Left lung (tissue), 14 donors: ENCODE measurements at places on chromosomes 5 and 9.

- DNase-seq, result no peak
Measured at GRCh38 chr5:172313915-172314314, 30.4 kb upstream of the UBTD2 start.

DNA sequence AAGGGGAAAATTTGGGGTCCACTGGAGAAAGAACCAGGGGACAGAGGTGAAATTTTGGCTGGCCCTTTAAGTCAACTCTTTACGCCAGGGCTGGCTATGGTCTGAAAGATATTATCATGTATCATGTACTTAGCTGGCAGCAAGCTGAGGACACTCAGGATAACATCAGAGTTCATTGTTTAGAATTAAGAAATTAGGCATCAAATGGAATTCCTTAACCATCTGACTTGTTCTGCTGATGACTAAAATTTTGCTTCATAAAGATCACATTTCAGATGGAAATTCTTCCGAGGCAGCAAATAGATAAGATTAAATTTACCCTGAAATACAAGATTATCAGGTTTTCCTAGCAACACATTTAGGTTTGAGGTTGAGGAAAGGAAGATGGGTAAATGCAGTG is 269.4 kb upstream of the KLF9 start:
- no peak for DNase-seq

GRCh38 chr9:106622164-106622487 is 240.8 kb upstream of the ZNF462 start:
- DNase-seq, result peak; percentile 52

- no peak for DNase-seq
Measured at GRCh38 chr5:112720576-112720975, 17.1 kb upstream of the APC start.

GRCh38 chr5:168660691-168661090 is 81.5 kb upstream of the PANK3 start:
- no peak for DNase-seq

- no peak for DNase-seq
Measured at GRCh38 chr5:88672644-88673252, 210.2 kb downstream of the MEF2C start.

DNA sequence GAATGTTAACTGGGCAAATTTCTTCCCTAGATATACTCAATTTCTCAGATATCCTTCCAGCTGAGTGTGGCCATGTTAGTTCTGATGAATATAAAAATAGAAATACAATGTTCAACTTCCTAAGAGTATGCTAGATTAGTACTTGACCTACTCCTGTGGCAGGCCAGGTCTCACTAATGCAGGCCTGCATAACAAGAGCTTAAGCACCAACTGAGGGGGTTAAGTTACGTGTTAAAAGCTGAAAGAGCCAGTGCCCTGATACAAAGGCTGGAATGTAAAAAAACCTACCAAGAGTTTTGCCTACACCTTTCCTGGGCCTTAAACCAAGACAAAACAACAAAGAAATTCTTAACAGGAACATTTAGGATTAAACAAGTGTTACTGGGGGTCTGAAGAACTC is 102.8 kb downstream of the MRPS30 start:
- DNase-seq, result no peak

DNA sequence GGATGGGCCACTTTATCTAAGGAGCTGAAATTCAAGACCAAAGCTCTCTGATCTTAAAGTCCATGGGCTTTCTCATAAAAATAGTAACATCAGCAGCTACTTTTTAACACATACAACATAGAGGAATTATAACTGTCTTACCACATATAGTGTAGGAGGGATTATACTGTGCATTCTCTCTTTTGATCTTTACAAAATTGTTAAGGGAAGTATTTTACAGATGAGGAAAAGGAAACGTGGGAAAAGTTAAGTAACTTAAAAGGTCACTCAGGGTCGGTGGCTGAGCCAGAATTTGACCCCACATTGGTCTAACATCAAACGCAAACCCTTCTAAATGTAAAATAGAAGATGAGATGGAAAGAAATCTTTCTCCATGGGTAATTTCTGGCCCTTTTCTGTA is 38.4 kb downstream of the ZNF608 start:
- DNase-seq, result no peak

DNA sequence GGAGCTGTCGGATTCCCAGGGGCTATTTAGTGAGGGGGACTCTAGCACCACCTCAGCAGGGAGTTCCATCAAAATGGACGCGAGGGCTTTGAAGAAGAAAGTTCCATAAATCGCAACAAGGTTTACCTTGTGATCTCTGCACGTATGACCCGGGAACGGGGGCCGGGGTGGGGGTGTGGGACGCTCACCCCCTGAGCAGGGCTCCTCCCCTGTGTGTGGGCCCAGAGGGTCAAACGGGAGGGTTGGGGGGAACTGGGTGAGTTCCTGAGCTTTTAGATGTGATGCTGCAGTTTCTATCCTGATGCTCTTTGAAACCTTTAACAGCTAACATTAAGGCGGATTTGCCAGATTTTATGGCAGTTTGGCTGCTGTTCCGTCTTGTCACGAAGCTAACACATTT is 18.9 kb upstream of the LRRC14B start:
- no peak for DNase-seq

GRCh38 chr5:65022932-65023331 is 254.2 kb downstream of the CWC27 start:
- no peak for DNase-seq

DNA sequence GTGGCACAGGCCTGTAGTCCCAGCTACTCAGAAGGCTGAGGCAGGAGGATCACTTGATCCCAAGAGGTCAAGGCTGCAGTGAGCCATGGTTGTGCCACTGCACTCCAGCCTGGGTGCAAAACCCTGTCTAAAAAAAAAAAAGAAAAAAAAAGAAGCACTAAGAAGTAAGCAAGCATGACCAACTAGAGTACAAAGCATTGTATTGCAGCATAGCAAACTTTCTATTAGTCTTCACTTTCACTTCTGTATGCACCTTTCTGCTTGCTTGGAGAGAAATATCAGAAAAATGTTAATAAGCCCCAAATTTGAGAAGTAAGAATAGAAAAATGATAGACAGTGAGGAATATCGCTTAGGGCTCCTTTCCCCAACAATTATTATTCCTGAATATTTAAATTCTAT is 497.7 kb upstream of the WWC1 start:
- DNase-seq, result no peak
